Glomerular endothelial cell (primary cell): ENCODE measurements at places on chromosomes 2 and 18. TPM values are rescaled to one million over a fixed set of nuclear protein-coding genes. Genes with fewer than 3 reads are reported as not detected.

Gene PPM1G
- 91.9 and 98.8 TPM in 2 replicates for total RNA-seq

Gene KCNK3
- total RNA-seq: 0.53 and 1.3 TPM in 2 replicates

Gene MROH2A
- not detected in 2 replicates for total RNA-seq

Gene STAMBP
- 24.0 and 25.2 TPM in 2 replicates for total RNA-seq

Gene DOCK10
- 15.1 and 25.5 TPM in 2 replicates for total RNA-seq

Gene TSPYL6
- 0.06 TPM in 1 of 2 replicates, not detected in the other for total RNA-seq

Gene GCG
- not detected in 2 replicates for total RNA-seq

Gene SCN3A
- total RNA-seq: 0.35 and 0.63 TPM in 2 replicates

Gene ESPNL
- total RNA-seq: 0.44 and 0.53 TPM in 2 replicates

Gene MARCO
- not detected in 2 replicates for total RNA-seq

Gene TLX2
- total RNA-seq: not detected in 2 replicates

Gene CDH2
- 47.9 and 104 TPM in 2 replicates for total RNA-seq

Gene FHOD3
- 5.6 and 7.8 TPM in 2 replicates for total RNA-seq

Gene RNASEH1
- total RNA-seq: 20.8 and 24.6 TPM in 2 replicates

DNA sequence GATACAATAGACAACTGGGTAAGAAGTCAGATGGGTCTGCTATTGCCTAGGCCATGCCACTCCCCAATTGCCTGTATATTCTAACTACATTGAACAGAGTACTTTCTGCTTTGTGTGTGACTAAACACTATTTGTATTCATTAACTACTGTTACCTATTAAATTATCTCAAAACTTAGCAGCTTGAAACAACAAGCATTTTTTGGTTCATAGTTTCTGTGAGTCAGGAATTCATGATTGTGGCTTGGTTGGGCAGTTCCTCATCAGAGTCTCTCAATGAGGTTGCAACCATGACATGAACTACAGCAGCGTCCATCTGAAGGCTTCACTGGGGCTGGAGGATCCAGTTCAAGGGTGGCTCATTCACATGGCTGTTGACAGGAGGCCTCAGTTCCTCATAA, 205.7 kb downstream of the EN1 start:
- DNase-seq: no peak

GRCh38 chr2:148965623-148966437, 72.7 kb upstream of the LYPD6B start:
- DNase-seq: no peak

GRCh38 chr2:124347209-124347608, 322.1 kb downstream of the CNTNAP5 start:
- DNase-seq: no peak

GRCh38 chr18:61972389-61973264, 79.8 kb upstream of the RNF152 start:
- no peak for DNase-seq

DNA sequence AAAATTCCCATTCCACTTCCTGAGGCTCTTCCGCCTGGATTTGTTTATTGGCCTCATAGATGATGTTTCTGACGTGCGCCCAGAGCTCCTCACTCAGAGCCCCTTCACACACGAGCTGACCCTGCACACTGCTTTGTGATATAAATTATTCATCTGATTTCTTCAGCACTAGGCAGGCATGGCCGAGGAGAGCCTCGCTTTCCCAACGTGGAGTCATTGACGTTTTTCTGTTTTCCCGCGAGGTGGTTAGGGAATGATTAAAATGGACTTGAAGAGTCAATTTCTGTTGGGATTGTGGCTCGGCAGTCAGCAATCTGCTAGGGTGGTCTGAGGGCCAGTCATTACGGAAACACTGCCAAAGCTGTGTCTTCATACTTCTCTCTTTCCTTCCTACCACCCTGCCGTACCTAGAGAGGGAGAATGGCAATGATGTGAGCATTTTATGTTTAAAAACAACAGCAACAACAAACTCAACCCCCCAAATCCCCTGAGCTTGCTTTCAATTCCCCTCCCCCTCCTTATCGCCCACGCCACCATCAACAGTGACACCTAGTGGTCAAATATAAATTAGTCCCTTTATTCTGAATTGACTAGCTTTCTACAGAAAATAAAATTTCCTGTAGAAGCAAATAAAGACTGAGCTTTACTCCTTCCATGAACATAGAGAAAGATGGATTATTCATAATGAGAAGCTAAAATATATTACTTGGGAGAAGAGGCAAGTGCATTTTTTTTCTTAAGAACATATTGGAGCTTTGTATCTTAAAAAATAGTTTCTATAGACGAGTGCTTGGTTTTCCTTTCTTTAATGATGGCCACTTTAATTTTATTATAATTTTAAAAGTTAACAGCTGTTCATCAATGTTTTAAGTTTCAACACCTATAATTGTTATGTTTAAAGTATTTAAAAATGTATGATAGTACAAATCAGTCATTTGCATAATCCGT, 285.1 kb downstream of the MTX2 start:
- DNase-seq: peak; percentile 71

- DNase-seq: no peak
Observed at GRCh38 chr2:173249661-173250641, 104.7 kb upstream of the CDCA7 start.

GRCh38 chr2:19442731-19443130, 84.3 kb upstream of the OSR1 start:
- DNase-seq: no peak

GRCh38 chr2:47072018-47072691, 83.0 kb downstream of the STPG4 start:
- DNase-seq: no peak

GRCh38 chr2:218259099-218259961, 1.5 kb upstream of the GPBAR1 start:
- no peak for DNase-seq

DNA sequence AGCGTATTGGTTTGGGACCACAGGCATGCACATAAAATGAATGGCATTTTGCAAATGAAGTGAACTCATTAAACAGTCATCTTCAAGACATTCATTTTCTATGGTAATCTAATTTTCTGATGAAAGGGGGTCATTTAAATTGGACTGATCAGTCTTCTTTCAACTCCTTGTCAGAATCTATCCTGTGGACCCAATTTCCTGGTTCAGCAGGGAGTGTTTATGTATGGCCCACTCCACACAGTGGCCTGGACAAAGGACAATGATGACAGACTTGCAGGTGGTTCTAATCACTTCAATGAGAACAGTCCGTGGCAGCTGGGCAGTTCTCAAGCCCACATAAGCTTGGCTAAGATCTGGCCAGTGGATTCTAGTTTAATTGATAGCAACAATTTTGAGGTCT, 448.1 kb downstream of the DCDC2C start:
- DNase-seq: no peak

DNA sequence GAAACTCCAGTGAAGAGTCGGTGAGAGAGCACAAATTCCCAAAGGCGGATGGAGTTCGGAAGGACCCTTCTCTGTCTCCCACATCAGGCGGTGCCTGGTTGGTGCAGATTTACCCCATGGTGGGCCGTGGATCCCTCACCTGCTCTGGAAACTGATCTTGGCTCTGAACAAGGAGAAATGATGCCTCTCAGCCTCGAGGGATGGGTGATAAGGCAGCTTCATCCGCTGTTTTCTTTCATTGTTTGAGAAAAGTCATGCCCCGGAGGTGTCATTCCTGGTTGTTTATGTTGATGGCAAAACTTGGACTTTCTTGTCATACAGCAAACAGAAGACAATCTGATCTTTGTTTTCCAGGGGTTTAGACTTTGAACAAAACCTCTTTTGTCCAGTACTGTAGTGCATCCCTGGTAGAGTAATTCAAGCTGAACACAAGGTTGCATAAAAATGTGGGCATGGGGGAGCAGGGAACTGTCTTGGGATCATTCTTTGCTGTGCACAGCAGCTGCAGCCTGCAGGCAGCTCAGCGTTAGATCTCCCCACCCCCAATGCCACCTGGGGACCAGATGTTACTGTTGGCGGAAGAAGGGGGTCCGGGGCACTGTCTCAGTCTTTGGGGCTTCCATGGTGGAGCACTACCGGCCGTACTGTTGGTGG, 81.3 kb downstream of the NFATC1 start:
- DNase-seq: no peak

DNA sequence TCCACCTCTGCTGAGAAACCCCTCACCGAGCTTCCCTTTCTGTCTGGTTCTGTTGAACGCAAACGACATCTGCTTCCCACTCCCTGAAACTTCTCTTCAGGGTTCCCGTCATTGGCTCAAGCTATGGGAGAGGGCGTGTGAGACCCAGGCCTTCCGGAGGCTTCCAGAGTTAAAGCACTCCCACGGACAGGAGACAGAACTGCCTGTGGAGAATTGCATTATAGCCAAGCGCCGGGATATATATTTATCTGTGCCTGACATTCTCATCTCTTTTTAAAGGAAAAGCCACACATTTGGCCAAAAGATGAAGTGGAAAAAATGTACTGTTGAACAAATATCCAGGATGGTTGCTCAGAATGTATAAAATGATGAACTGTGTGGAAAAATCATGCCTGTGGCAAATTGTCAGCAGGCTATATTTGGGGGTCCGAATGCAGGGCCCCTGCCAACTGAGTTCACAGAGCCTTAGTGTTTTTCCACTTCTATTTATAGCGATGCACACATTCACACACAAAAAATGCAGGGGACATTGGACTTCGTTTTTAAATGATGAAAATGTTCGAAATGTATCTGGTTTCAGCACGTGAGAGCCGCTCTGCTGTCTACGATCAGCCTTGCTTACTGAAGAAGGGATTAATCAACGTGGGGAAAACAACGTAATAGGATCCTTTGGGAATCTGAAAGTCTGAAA, 59.5 kb downstream of the E2F6 start:
- no peak for DNase-seq

- DNase-seq: no peak
Observed at GRCh38 chr2:85541753-85542457, 2.9 kb downstream of the MAT2A start.

DNA sequence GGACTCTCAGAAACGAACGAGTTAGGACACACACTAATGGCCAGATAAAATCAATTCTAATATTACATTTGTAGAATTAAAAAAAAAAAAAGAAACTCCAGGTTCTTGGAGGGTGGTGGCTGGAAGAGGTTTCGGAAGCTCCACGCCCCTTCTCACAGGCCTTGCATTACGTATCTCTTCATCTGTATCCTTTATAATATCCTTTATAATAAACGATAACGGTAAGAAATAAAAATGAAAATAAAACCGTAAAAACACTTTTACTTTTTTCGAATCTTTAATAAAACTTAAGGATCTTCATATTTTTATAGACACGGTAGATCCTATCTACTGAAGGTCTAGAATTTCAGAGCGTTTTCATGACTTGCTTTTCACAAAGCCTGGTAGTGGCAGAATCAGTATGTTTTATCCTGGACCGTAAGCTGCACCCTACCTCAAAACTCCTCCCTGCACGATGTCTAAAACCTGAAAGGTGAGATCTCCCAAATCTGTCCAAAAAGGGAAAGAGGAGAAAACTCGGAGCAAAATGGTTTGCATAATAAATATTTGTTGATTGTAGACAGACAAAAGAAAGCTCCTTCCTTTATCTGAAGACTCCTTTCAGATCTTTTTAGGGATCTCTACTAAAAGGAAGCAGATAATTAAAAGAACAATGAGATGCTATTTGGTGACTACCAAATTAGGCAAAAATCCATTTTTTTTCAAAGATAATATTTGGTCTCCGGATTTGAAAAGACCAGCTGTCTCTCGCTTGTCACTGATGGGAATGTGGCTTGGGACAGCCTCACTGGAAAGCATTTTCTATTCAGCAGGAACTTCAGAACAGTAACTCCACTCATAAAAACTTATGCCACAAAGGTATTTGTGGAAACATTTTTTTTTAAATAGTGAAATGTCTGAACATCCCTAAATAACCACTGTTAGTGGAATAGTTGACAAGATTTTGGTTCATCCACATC, 2.0 kb upstream of the CXCR4 start:
- DNase-seq: no peak

DNA sequence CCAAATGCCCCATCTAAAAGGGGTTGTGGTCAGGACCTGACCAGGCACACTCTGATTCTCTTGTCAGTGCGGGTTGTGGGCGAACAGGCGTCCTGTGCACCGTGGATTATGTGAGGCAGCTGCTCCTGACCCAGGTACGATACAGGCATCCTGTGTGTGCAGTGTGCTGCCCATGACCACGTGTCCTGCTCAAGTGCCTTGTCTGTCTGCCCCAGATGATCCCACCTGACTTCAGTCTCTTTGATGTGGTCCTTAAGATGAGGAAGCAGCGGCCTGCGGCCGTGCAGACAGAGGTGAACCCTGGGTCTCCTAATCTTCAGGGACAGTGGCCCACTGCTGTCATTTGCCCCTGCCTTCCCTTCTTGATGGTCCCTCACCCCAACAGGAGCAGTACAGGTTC, 14.6 kb downstream of the PTPN18 start:
- no peak for DNase-seq

GRCh38 chr2:59900728-59901452, 652.6 kb downstream of the BCL11A start:
- DNase-seq: no peak

GRCh38 chr2:181792906-181793305, 98.6 kb upstream of the ITPRID2 start:
- DNase-seq: no peak

- no peak for DNase-seq
Observed at GRCh38 chr2:9189901-9190300, 16.7 kb upstream of the ASAP2 start.

GRCh38 chr2:212066546-212066945, 472.1 kb downstream of the ERBB4 start:
- no peak for DNase-seq

DNA sequence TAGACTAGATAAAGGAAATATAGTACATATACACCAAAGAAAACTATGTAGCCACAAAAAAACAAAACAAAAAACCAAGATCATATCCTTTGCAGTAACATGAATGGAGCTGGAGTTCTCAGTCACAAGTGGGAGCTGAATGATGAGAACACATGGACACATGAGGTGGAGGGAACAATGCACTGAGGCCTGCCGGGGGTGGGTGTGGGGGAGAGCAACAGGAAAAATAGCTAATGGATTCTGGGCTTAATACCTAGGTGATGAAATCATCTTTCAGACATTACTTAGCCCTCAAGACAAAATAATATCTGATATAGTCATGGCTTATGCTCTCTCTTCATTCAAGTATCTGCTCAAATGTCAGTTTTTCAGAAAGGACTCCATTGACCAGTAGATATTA, 930.6 kb downstream of the LRP1B start:
- no peak for DNase-seq

GRCh38 chr2:233000886-233001750, 11.9 kb downstream of the NGEF start:
- no peak for DNase-seq

DNA sequence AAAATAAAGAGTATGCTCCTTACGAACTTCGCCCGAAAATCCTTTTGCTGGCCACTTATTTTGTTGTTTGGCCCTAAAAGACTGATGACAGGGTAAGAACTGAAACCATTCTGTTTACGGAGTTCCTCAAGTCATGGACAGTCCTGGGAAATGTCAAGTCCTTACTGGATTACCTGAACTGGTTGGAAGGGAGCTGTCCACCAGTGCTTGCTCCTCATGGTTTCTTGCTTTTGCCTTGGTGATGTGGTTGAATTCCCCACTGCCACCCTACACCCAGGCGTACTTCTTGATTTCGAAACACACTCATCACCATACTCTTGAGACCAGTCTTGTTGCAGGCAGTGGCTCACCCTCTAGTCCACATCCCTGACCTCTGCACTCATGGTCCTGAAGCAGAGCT, 49.1 kb upstream of the CHMP1B start:
- DNase-seq: no peak
